Neural progenitor cell (in vitro differentiated cells): ENCODE measurements at places on chromosomes 12 and 14.

DNA sequence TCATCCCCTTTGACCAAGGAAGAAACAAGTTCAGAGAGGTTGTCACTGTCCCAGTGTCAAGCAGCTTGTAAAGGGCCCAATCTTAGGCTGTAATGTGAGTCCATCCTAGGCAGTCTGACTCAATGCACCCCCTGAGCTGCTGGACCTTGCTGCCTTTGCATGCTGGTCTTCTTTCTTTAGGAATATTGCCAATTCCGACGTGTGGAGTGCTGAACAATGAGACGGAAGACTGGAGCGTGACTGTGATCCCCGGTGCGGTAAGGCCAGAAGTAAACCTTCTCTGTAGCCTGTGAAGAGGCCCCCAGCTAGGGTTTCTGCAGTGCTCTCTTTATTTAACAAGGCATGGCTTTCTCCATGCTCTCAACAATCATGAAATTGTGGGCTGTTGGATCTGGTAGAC, 963 bp downstream of the TCTN2 start:
- DNase-seq = peak; percentile 5

GRCh38 chr14:30227876-30228275, 300.2 kb upstream of the PRKD1 start:
- no peak for DNase-seq

GRCh38 chr12:32303174-32303549, 96.2 kb upstream of the FGD4 start:
- DNase-seq = no peak

- no peak for DNase-seq
Measured at GRCh38 chr14:75001899-75002298, 822 bp upstream of the EIF2B2 start.

DNA sequence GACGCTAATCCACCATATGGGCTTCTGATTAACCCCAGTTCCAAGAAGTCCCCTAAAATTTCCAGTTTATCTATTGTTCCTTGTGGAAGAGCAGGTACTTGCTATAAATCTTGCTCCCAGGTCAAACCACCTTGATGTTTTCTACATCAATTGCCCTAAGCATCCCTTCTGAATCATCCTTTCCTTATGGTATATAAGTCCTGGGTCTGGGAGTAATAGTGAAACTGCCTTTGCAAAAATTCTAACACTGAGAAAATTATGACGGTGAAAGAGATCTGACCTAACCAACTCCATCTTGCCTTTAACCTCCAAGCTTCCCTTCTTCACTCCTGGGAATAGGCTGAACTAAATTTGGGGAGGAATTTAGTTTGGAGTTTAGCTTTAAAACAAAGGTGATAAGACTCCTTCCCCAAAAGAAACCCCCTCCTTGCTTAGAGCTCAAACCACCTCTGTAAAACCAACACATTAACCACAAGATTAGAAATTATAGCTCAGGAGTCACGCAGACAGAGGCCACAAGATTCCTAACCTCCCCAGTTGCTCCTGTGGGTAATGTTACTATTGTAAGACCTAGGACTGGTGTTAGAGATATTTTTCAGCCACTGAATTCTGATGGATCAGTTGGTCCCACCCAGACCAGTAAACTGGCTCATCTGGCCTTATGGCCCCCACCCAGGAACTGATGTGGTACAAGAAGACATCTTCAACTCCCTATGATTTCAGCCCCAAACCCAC, 33.8 kb upstream of the DTX1 start:
- DNase-seq = no peak

DNA sequence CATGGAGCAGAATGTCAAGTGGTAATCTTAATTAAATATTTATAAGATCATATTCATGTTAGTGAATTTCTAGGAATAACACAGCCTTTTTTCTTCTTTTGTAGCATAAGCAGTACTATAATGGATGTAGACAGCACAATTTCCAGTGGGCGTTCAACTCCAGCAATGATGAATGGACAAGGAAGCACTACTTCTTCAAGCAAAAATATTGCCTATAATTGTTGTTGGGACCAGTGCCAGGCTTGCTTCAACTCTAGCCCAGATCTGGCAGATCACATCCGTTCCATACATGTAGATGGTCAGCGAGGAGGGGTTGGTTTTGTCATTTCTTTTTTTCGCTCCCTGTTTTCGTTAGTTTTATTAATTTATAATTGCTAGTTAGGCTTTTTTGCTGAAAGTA, 23.1 kb downstream of the AEBP2 start:
- no peak for DNase-seq

GRCh38 chr12:8453021-8453513, 2.7 kb upstream of the CLEC6A start:
- DNase-seq = no peak

DNA sequence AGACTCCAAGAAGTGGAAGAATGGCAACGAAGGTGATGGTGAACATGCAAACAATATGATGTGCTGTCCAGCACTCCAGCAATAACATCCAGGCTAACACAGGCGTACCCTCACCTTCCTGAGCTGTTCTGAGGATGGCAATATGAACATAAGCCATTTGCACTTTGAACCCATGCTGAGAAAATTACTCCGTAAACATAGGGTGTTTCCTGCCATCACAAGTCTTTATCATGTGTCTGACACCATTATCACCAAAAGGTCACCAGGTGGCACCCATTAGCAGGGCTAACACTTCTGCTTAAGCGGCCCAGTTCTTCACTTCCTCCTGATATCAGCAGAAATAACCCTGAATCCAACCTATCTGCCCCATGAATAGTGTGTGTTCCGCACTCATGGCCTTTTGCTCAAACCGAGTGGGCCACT, 482.8 kb downstream of the MED13L start:
- no peak for DNase-seq

DNA sequence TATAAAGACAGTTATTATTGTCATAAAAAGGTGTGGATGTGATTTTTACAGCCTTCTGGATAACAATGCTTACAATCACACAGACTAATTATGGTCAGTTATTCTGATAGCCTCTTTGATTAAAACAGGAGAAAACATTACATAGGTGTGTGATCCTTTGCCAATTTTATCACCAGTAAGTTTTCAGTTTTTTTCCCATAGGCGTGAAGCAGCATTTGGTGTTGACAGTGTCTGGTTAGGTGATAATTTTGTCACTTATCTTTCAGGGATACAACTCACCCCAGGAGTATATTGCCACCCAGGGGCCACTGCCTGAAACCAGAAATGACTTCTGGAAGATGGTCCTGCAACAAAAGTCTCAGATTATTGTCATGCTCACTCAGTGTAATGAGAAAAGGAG, 208.8 kb downstream of the EPS8 start:
- DNase-seq = no peak

- DNase-seq = no peak
Measured at GRCh38 chr12:12019881-12020280, 50.9 kb upstream of the BCL2L14 start.

GRCh38 chr14:73787486-73788316, 63.9 kb upstream of the PTGR2 start:
- DNase-seq = peak; percentile 28

GRCh38 chr12:84756961-84757360, 155.6 kb downstream of the SLC6A15 start:
- no peak for DNase-seq

DNA sequence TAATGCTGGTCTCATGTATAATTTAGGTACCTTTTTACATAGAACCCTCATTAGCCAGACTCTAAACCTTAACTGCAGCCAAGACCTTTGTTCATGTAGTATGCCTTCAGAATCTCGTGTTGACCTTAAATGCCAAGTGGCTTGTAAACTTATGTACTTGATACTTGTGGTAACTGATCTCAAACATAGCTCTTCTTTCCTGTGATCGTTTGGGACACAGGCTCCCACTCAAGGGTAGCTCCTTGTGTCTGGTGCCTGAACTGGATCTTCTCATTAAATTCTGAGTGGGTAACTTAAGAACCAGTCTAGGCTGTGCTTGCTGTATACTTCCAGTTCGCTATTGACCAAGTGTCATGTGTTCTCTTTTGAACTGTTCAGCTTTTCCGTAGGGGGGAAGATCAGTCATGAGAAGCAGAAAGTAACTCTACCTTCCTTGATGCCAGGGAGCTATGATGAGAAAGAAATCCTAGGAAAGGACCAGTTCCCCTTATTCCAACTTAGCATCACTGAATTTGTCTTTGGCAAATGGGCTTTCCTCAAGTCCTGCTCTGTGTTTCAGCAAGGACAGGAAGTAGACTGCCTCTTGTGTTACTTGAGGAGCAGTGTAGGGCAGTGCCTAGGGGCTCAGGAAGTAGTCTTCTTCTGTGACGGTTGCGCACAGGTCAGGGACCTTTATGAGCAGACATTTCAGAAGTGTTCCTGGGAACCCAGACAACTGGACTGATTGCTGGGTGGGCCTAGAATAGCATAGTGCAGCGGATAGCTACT, 2.5 kb downstream of the LGALS3 start:
- no peak for DNase-seq

DNA sequence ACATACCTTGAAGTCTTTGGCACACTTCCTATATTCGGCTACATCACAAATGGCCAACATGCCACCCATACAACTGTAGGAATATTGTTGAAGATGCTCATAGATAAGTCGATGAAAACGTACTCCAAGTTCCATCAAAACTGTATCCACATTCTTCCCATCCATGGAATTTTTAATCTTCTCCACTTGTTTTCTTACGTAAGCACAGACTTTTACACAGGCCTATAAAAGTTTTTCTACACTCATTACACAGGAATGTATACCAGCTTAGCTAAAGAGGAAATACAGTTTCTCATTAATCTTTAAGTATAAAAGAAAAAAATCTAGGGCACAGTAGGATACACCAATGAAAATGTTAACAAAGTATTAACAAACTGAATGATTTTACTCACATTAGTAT, 59.1 kb downstream of the EXOC5 start:
- DNase-seq = no peak

DNA sequence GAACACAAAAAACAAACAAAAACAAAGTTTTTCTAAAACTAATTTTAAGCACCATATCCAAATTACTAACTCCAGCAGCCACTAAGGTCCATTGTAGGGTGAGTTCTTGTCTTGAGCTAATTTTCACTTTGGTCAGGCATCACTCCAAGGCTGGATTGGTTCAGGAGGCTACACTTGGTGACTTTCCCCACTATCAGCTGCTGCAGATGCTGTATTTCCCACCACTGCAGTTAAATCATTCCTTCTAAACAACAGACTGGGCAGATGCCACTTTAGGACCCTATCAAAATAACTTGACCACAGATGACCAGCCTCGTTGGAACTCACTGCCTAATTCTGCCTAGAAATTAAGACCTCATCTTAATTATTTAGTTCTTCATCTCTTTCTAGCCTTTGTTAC, 140.5 kb downstream of the SLC16A7 start:
- DNase-seq = no peak

DNA sequence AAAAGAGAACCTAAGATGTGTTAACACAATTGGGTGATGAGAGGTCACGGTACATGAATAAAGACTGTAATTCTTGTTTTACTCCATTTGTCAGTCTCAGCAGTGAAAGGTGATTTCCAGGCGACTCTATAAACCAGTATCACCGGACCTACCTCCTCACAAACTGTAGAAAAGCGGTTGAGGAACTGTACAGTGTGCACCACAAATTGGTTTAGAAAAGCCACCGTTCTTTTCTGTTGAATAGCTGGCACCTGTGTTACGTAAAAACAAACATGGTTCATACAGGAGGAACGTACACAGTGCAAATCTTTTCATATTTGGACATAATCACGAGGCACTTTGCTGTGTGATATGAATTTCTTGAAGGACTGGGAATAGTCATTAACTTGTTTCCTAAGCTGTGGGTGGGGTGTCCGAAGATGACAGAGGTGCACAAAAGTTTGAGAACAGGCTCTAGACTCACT, 663 bp downstream of the WASHC3 start:
- DNase-seq = no peak

DNA sequence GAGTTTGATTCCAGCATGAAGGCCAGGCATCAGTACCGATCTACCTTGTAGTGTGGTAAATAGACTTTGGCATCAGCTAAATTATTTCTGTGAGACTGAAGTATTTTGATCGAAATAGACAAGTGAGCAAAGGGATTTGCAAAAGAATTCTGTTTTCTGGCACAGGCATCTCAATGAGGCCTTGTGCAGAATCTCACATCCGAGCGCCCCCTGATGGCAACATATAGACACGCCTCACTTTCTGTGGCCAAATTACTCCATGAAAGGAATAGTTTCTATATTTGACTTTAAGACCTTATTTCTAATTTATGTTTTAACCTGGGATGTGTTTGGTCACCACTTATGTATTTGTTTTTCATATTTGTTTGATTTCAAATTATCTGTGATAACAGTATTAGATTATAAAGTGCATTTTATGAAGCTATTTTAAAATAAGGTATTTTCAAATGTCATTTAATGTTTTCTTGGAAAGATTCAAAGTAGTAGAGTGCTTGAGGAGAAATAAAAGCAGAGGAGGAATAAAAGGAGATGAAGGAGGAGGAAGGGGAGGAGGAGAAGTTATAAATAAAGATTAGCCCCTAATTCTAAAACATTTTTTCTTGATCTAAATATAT, 731.9 kb downstream of the NRXN3 start:
- peak; percentile 79 for DNase-seq

DNA sequence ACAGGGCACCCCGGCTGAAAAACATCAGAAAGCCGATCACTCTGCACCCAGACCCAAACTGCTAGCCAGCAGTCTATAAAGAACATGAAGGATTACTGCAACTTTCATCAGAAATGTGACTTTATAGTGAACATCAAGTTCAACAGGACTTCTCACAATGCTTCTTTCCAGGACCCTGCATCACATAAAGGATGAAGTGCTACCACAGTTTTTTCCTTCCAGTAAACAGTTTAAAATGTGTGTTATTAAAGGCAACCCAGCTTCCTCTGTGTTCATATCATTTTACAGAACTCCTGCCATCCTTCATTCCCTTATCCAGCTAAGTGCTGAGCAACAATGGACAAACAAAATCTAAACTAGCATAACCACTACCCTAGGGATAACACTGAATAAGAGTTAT, 280.3 kb upstream of the DIO2 start:
- no peak for DNase-seq

DNA sequence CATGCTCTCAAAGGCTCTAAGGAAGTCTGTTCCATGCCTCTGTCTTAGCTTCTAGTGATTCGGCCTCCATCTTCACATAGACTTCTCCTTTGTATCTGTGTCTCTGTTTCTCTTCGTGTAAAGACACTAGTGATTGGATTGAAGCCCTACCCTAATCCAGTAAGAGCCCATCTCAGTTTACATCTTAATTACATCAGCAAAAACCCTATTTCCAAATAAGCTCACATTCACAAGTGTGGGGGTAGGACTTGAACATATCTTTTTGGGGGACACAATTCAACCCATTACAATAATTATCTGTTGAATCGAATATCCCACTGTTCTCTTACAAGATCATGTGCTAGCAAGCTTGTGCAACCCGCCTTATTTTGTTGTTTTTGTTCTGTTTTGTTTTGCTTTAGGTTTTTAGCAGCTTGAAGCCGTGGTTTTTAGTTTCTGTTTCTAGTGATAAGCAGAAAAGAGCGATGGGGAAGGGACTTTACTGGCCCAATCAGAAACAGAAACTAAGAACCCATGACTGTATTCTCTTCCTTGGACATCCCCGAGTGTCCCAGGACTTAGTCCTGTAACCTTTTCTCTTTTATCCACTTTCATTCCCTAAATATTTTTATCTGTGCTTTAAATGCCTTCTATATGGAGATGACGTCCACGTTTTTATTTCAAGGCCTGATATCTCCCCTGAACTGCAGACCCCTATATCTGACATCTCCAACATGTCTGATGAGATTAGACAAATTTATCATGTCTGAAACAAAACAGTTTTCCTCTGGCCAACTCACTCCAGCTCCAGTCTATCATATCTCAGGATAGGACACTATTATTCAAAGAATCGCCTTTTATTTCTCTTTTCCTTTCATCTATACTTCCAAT, 353.0 kb downstream of the CCDC91 start:
- DNase-seq = no peak
